NAMALWA (cell line): ENCODE measurements at places on chromosomes 13 and 19.
A peak's percentile ranks its signal among the peaks of the same experiment; 100 is the strongest.

GRCh38 chr19:35176181-35176570 is 21.6 kb downstream of the FXYD5 start:
- DNase-seq: no peak

DNA sequence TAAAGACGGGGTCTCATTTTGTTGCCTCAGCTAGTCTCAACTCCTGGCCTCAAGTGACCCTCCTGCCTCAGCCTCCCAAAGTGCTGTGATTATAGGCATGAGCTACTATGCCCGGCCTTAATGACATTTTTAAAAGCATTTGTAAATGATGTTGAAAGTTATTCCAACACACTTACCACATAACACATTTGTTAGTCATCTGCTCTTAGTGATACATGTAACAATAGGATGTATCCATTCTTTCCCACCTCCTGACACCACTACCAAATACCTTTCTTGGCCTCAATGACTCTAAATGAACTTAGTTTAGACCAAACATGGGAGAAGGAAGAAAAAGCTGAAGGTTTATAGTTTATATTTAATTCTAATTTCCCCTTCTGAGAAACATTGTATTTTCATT is 59.8 kb upstream of the MEDAG start:
- no peak for DNase-seq

GRCh38 chr13:106038752-106039151 is 496.7 kb downstream of the EFNB2 start:
- no peak for DNase-seq

DNA sequence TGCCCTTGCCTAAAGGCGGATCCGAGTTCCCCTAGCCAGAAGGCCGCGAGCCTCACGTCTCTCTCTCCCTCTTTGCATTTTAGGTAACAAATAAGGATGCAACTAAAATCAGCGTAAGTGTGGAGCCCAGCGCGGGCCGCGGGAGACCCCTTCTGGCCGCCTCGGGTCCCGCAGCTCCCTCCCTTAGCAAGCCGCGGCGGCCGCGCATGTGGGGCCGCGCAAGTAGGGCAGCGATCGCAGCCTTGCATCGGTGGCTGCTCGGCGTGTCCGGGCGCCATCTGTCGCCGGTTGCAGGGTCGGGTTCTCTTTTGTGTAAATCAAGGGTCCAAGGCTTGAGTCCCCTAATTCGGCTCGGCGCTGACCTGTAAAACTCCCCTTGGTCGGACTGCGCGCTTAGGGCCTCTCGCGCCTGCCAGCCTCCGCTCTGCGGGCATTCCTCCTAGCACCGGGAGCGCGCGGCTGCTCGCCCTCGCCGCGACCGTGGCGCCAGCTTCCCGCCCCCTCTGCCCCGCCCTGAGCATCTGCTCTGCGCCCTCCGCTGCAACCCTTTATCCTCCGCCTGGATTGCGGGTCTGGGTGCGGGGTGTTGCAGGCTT is 2.7 kb downstream of the VSTM2B start:
- peak; percentile 72 for DNase-seq

DNA sequence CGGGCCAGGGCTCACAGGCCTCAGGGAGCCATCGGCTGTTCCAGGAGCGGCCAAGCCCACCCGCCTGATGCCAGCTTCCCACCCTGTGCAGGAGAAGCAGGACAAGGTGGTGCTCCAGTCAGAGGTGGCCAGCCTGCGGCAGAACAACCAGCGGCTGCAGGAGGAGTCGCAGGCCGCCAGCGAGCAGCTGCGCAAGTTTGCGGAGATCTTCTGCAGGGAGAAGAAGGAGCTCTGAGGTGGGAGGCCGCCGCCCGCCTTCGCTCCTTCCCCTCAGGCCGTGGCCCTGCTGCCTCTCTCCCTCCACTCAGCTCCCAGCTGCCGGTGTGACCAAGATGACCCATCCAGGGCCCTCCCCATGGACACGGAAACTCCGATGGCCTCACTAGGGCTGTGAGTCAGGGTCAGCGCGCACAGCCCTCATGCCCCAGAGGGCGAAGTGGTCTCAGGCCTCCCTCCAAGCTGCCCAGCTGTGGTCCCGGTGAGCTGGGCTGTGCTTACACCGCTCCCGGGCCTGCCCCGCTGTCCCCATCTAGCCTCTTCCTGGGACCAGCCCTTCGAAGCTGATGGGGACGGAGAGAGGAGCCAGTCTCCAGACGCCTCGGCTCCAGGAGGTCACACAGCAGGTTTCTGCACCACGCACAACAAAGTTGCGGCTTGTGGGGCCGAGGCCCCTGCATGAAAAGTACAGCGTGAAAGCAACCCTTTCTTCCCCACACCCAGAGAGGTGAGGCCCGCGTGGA is 17.8 kb downstream of the DPF1 start:
- no peak for DNase-seq

GRCh38 chr13:28031220-28031895 is 42.9 kb upstream of the URAD start:
- no peak for DNase-seq

- DNase-seq: no peak
Observed at GRCh38 chr13:20608438-20609020, 41.6 kb downstream of the IFT88 start.

GRCh38 chr19:14400951-14401431 is 18.1 kb downstream of the DDX39A start:
- DNase-seq: no peak
